ENCODE measurements at places on chromosomes 2 and 18. TPM values are rescaled to one million over a fixed set of nuclear protein-coding genes. Genes with fewer than 3 reads are reported as not detected.

GPC1 gene
- total RNA-seq, result 0.64 TPM

SLC14A1 gene
- 1.4 TPM for total RNA-seq

REV1 gene
- total RNA-seq, result 34.3 TPM

TEX261 gene
- total RNA-seq, result 87.2 TPM

IL36G gene
- not detected for total RNA-seq

DNA sequence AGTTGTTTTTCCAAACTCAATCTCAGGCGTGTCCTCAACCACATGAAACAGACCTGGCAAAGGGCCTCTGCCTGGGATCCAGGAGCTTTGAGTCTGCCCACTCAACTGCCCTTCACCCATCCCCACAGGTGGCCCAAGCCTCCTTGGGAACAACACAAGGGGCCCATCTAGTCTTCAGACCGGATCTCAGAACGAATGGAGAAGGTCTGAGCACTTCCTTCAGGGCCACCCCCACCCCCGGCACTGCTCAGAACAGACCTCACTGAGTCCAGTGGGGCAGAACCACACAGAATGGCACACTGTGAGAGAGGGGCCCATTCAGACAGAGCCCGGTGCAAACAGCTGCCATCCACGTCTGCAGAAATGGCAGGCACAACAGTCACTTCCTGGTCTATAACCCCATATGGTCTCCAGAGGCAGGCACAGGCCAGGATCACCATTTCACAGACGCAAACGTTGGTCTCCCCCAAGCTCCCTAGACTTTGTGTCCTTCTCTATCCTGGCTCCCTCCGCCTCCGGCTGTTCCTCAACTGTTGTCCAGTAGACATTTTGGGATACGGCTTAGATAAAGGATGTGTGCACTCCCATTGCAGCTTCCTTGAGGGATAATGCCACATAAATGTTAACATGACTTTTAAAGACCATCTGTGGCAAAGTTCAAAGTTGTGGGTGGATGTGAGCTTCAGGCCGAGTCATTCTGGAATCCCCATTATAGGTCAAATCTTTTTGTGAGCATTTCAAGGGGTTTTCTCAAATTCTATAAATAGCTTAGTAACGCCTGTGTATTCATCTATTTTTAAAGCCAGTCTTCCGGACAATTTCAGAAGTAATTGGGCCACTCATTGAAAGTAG lies 149.7 kb downstream of the SMAD7 start:
- peak; percentile 30 for DNase-seq

DNA sequence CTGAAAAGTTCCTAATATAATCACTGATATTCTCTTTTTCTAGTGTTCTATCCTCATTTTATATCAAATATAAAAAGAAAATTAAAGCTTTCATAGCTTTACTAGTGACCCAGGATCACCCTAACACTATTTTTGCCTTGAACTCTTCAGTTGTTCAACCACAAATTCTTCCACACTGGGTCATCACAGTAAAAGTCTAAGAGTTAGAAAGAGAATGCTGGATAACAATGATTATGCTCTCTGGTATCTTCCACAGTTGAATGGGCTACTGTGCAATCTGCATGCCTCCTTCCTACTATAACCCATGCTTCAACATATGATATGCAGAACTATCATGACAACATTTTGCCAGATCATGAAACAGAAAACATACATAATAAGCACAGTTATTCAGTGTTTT lies 32.3 kb downstream of the CHN1 start:
- no peak for DNase-seq

DNA sequence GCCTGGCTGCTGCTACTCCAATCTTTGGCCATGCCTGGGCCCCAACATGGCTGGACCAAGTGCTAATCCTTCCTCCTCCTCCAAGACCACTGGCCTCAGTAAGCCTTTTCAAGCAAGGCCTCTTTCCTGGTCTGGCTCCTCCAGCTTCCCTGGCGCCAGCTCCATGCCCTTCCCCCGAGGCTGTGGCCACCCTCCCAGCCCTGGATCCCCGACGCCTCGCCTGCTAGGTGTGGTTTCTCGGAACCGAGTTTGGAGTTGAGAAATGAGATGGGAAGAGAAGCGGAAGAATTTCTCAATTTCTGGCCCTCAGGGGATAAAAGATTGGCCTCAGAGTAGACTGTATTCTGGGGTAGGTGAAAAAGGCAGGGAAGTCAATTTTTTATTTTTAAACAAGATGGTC lies 46.4 kb downstream of the ADCY3 start:
- no peak for DNase-seq

DNA sequence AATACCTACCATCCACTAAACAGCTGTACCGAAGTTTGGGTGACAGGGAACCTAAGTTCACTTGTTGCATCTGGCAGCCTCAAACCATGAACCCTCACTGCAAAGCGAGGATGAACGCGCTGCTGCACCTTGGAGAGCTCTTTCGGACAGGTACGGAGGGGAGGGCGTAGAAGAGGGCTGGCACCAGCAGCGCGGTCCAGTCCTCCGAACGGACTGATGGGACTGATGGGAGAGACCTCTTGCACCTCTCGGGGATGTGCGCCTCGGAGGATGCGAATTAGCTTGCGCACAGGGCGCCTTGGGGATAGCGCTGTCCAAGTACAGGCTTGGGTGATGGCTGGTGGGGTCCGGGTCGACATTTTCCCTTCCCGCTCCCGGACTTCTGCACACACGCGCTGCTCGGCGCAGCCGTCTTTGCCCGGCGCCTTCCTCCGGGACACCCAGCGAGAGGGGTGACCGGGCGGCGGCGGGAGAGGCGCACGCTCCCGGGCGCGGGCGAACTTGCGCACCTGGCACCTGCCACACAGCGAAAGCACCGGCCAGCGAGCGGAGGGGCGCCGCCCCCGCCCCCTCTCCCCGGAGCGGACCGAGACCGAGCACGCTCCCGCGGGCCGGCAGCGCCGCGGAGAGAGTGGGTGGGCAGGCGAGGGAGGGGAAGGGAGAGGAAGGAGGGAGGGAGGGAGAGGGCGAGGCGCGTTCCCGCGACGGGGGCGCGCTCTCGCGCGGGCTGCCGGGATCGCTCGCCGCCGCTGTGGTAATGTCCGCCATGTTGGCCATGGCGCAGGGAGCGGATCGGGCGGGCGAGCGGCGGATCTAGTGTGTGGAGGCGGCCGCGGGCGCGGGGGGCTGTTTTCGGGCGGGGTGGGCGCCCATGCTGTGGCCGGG lies at the start of gene EPC2:
Gene EPC2, plus strand, starts transcription at position 754 of the 885 bp plus-strand sequence. CDS start 267 bp downstream, outside the sequence.
- DNase-seq, result peak; percentile 91
